ENCODE measurements at places on chromosomes 4 and X. TPM values are rescaled to one million over a fixed set of nuclear protein-coding genes. Genes with fewer than 3 reads are reported as not detected.

DNA sequence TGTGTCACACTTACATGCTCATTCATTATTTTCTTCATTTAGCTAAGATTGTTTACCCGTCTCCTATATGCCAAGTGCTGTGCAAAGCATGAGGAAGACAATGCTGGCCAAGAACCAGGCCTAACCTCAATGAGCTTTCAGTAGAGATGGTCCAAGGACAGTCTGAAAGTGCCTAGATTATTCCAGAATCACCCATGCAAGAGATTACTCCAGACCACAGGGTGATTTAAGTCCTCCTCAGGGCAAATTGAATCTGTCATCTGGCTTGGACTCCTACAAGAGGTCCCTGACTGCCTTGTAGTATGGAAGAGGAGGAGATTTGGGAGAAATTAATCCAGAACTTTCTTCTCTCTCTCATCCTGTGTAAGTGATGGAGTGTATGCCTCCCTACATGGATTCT is 99.4 kb upstream of the NDP start:
- H3K27ac ChIP-seq: no peak overlapping the region
- H3K36me3 ChIP-seq: no peaks in the 10 kb centered on the region
- no peak for DNase-seq
- H3K4me3 ChIP-seq: no peak overlapping the region

DNA sequence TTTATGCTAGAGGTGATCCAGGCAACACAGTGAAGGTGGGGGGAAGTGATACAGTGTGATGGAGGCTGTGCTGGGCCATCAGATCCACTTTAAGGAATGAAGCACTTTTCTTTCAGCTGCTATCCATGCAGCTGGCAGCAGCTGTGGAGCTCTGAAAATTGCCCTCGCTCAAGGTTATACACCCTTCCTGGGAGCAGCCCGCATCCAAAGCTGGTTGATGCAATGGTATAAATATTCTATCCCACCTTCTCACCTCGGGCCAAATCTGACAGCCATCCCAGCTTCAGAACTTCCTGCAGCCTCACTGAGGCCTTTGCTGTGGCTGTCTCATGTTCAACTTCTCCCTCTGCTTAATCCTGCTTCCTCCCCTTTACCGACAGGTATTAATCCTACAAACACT is 18.6 kb downstream of the CXCL13 start:
- no peaks in the 10 kb centered on the region for H3K27me3 ChIP-seq
- H3K4me1 ChIP-seq: no peaks in the 10 kb centered on the region
- no peaks in the 10 kb centered on the region for H3K36me3 ChIP-seq

DNA sequence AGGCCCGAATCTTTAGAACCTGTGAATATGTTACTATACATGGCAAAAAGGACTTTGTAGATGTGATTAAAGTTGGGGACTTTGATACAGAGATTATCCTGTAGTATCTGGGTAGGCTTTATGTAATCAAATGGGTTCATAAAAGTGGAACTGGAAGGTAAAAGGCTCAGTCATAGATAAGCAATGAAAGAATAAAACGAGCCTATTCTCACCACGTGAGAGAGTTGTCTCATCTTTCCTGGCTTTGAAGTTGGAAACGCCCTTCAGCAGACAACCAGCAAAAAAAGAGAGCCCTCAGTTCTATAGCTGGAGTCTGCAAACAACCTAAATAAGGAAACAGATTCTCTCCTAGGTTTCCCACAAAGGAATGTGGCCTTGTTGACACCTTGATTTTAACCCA is 805.8 kb upstream of the DIAPH2 start:
- no peaks in the 10 kb centered on the region for H3K4me1 ChIP-seq
- no peaks in the 10 kb centered on the region for H3K36me3 ChIP-seq
- H3K27ac ChIP-seq: no peak overlapping the region
- DNase-seq: no peak

- H3K27ac ChIP-seq: 0 out of 2 replicates have a peak overlapping the region, but pooled peaks have one; percentile 32
- H3K27me3 ChIP-seq: peaks cover 11% of the 10 kb centered on the region
- peak overlapping the region; percentile 91 for H3K4me3 ChIP-seq
- peaks cover 18% of the 10 kb centered on the region for H3K36me3 ChIP-seq
Measured at GRCh38 chr4:184734758-184735157, 862 bp upstream of the CENPU start.

- H3K27ac ChIP-seq: peak overlapping the region; percentile 22
- peaks cover 31% of the 10 kb centered on the region for H3K4me1 ChIP-seq
- H3K4me3 ChIP-seq: no peak overlapping the region
- DNase-seq: peak; percentile 44
- H3K27me3 ChIP-seq: no peaks in the 10 kb centered on the region
Measured at GRCh38 chr4:173121076-173121561, 47.5 kb upstream of the GALNT7 start.

GRCh38 chr4:16329125-16329796 is 103.0 kb upstream of the TAPT1 start:
- no peak for DNase-seq
- no peak overlapping the region for H3K4me3 ChIP-seq
- no peaks in the 10 kb centered on the region for H3K36me3 ChIP-seq
- H3K4me1 ChIP-seq: 0 out of 2 replicates have a peak, but pooled peaks cover 3% of the 10 kb centered on the region
- H3K27ac ChIP-seq: no peak overlapping the region
- no peaks in the 10 kb centered on the region for H3K27me3 ChIP-seq

DNA sequence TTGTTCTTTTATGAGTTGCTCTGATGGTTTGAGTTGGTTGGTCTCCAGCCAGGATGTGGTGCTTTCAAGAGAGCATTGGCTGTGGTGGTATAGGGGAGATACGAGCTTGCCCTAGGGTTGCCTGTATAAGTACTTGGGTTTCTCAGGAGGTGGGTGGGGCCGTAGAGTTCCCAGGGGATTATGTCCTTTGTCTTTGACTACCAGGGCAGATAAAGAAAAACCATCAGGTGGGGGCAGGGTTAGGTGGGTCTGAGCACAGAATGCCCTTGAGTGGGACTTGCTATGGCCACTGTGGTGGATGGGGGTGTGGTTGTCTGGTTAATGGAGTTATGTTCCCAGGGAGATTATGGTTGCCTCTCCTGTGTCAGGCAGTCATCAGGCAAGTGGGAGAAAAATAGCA is 247.9 kb upstream of the HAND2 start:
- no peak for DNase-seq
- H3K27me3 ChIP-seq: no peaks in the 10 kb centered on the region
- peaks cover 11% of the 10 kb centered on the region for H3K4me1 ChIP-seq
- no peaks in the 10 kb centered on the region for H3K36me3 ChIP-seq
- no peak overlapping the region for H3K27ac ChIP-seq

DNA sequence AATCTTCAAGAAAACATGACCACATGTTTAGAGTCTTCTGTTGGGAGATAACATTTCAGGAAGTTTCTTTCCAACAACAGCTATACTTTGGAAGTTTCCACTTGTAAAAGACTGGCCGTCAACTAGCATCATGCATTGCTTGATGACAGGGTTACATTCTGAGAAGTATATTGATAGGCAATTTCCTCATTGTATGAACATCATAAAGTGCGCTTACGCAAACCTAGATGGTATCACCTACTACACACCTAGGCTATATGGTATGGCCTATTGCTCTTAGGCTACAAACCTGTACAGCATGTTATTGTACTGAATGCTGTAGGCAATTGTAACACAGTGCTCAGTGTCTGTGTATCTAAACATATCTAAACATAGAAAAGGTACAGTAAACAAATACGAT is 25.4 kb upstream of the CD40LG start:
- H3K4me1 ChIP-seq: no peaks in the 10 kb centered on the region
- no peaks in the 10 kb centered on the region for H3K36me3 ChIP-seq
- no peak overlapping the region for H3K27ac ChIP-seq
- no peak overlapping the region for H3K4me3 ChIP-seq
- H3K27me3 ChIP-seq: no peaks in the 10 kb centered on the region

DNA sequence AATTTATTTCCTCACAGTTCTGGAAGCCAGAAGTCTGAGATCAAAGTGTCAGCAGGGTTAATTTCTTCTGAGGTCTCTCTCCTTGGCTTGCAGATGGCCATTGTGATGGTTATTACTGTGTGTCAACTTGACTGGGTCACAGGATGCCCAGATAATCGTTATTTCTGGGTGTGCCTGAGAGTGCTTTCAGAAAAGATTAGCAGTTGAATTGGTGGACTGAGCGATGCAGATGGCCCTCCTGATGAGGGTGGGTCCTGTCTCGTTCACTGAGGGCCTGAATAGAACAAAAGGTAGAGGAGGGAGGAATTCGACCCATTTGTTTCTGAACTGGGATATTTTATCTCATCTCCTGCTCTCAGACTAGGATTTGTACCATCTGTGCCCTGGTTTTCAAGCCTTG is 15.7 kb downstream of the SMIM43 start:
- DNase-seq: peak; percentile 48
- H3K27ac ChIP-seq: no peak overlapping the region
- H3K4me3 ChIP-seq: no peak overlapping the region

DNA sequence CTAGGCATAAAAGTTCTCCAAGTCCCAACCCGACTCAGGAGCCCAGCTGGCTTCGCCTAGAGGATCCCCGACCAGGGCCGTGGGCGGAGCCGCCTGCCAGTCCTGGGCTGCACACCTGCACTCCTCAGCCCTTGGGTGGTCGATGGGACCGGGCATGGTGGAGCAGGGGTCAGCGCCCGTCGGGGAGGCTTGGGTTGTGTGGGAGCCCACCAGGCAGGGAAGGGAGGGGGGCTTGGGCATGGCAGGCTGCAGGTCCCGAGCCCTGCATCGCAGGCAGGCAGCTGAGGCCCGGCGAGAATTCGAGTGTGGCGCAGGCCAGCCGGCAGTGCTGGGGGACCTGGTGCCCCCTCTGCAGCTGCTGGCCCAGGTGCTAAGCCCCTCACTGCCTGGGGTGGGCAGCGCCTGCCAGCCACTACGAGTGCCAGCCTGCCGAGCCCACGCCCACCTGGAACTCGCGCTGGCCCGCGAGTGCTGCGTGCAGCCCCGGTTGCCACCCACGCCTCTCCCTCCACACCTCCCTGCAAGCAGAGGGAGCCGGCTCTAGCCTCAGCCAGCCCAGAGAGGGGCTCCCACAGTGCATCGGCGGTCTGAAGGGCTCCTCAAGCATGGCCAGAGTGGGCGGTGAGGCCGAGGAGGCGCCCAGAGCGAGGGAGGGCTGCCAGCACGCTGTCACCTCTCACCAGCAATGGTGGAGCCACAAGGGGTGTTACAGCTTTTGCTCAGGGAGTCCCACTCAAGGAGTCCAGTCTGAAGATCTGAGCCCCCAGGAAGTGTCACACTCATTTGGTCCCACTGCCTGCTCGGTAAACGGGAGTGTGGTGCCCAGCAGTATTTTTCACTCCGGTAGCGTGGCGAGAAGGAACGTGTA is 38.9 kb downstream of the SPRY1 start:
- peaks cover 3% of the 10 kb centered on the region for H3K27me3 ChIP-seq
- no peaks in the 10 kb centered on the region for H3K4me1 ChIP-seq
- H3K36me3 ChIP-seq: peaks cover 48% of the 10 kb centered on the region
- no peak overlapping the region for H3K27ac ChIP-seq

GRCh38 chr4:156800463-156800862 is 171.1 kb downstream of the PDGFC start:
- H3K4me3 ChIP-seq: no peak overlapping the region
- H3K36me3 ChIP-seq: no peaks in the 10 kb centered on the region
- DNase-seq: no peak
- peaks cover 9% of the 10 kb centered on the region for H3K4me1 ChIP-seq
- H3K27me3 ChIP-seq: no peaks in the 10 kb centered on the region
- H3K27ac ChIP-seq: no peak overlapping the region

DNA sequence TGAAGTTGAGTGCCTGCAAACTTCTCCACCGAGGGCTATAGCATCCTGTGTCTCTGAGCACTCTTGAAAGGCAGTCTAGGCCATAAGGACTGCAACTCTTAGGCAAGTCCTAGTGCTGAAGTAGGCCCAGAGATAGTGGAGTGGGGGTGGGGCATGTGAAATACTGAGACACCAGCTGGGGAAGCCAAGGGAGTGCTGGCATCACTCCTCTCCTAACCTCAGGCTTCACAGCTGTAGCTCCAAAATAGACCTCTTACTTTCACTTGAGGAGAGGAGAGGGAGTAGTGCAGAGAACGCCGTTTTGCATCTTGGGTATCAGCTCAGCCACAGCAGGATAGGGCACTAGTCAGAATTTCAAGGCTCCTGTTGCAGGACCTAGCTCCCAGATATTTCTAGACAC is 56.2 kb upstream of the CYSLTR1 start:
- H3K27me3 ChIP-seq: no peaks in the 10 kb centered on the region
- peaks cover 9% of the 10 kb centered on the region for H3K36me3 ChIP-seq
- no peak overlapping the region for H3K27ac ChIP-seq
- H3K4me3 ChIP-seq: no peak overlapping the region
- no peaks in the 10 kb centered on the region for H3K4me1 ChIP-seq
- DNase-seq: no peak

GRCh38 chr4:15151033-15151432 is 148.8 kb downstream of the CPEB2 start:
- no peak overlapping the region for H3K27ac ChIP-seq
- H3K4me3 ChIP-seq: no peak overlapping the region
- H3K27me3 ChIP-seq: no peaks in the 10 kb centered on the region
- H3K4me1 ChIP-seq: peaks cover 31% of the 10 kb centered on the region
- H3K36me3 ChIP-seq: no peaks in the 10 kb centered on the region

GRCh38 chr4:112340023-112340422 is 42.9 kb downstream of the ALPK1 start:
- H3K27ac ChIP-seq: no peak overlapping the region
- DNase-seq: no peak
- no peak overlapping the region for H3K4me3 ChIP-seq
- peaks cover 10% of the 10 kb centered on the region for H3K27me3 ChIP-seq
- H3K4me1 ChIP-seq: peaks cover 50% of the 10 kb centered on the region

- H3K27ac ChIP-seq: no peak overlapping the region
- DNase-seq: no peak
- H3K27me3 ChIP-seq: peaks cover 10% of the 10 kb centered on the region
- H3K4me3 ChIP-seq: no peak overlapping the region
- peaks cover 4% of the 10 kb centered on the region for H3K4me1 ChIP-seq
Measured at GRCh38 chrX:139178980-139179379, 351.6 kb upstream of the F9 start.

DNA sequence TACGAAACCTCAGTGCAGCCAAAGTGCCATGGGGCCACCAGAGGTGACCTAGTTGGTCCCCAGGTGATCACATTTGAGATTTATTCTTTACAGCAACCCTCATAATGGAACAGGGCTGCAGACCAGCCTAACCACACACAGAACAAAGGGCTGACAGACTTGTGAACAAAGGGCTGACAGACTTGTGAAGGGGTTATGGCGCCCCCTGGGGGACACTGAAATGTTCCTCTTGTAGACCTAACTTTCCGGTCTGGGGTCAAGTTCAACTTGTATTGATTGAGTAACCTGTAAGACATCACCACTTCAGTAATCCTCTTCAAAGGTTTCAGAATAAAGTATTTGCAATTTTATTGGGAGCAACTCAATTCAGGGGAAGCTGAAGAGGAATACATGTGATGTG is 175.9 kb upstream of the RPS6KA3 start:
- no peak overlapping the region for H3K27ac ChIP-seq
- peaks cover 7% of the 10 kb centered on the region for H3K4me1 ChIP-seq
- peak; percentile 82 for DNase-seq
- H3K4me3 ChIP-seq: no peak overlapping the region

DNA sequence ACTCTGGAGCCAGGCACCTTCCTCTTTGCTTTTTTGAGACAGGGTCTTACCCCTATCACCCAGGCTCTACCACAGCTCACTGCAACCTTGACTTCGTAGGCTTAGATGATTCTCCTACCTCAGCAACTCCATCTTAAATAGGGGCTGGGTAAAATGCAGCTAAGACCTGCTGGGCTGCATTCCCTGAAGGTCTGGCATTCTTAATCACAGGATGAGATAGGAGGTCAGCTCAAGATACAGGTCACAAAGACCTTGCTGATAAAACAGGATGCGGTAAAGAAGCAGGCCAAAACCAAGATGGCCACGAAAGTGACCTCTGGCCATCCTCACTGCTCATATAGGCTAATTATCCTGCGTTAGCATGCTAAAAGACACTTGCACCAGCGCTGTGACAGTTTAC is 770.8 kb upstream of the PRKX start:
- peaks cover 23% of the 10 kb centered on the region for H3K4me1 ChIP-seq
- H3K36me3 ChIP-seq: peaks cover 13% of the 10 kb centered on the region
- H3K27me3 ChIP-seq: no peaks in the 10 kb centered on the region
- H3K4me3 ChIP-seq: no peak overlapping the region

CXCR3 gene
- total RNA-seq: not detected
